ENCODE measurements at places on chromosomes 1 and 21.

GRCh38 chr1:153769221-153769620 is 6.0 kb upstream of the SLC27A3 start:
- no peak for DNase-seq

DNA sequence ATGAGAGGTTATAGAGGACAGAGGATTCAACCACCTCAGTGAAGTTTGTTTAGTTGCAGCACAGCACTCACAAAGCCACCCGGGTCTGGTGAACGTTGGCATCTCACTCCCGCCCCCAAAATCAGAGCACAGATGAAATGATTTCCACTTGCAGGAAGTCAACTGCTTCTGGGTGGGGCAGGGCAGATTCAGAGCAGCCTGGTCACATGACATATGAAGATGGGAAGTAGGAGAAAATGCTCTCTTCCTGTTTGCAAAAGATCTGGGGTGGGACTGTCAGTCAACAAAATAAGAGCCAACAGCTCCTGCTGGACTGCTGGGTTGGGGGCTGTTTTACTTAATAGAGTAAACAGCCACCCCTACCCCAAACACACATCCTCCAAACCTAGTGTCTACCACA is 43.2 kb downstream of the LRRC71 start:
- no peak for DNase-seq

GRCh38 chr1:27403065-27403726 is 10.8 kb downstream of the GPR3 start:
- no peak for DNase-seq

- no peak for DNase-seq
Observed at GRCh38 chr1:29811247-29811646, 574.9 kb downstream of the PTPRU start.

GRCh38 chr1:161390559-161390858 is 22.8 kb upstream of the CFAP126 start:
- DNase-seq = no peak

DNA sequence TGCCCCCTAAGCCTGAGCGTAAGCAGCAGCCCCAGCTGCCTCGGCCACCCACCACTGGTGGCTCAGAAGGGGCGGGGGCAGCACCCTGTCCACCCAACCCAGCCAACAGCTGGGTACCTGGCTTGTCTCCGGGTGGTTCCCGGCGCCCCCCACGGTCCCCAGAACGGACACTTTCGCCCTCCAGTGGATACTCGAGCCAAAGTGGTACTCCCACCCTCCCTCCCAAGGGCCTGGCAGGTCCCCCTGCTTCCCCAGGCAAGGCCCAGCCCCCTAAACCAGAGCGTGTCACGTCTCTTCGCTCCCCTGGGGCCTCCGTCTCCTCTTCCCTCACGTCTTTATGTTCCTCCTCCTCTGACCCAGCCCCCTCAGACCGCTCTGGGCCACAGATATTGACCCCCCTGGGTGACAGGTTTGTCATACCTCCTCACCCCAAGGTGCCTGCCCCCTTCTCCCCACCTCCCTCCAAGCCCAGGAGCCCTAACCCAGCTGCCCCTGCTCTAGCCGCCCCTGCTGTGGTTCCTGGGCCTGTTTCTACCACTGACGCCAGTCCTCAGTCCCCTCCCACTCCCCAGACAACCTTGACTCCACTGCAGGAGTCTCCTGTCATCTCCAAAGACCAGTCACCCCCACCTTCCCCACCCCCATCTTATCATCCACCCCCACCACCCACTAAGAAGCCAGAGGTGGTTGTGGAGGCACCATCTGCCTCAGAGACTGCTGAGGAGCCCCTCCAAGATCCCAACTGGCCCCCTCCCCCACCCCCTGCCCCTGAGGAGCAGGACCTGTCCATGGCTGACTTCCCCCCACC is 46.2 kb downstream of the YARS1 start:
- no peak for DNase-seq

GRCh38 chr1:101181930-101182329 is 54.9 kb upstream of the S1PR1 start:
- no peak for DNase-seq

DNA sequence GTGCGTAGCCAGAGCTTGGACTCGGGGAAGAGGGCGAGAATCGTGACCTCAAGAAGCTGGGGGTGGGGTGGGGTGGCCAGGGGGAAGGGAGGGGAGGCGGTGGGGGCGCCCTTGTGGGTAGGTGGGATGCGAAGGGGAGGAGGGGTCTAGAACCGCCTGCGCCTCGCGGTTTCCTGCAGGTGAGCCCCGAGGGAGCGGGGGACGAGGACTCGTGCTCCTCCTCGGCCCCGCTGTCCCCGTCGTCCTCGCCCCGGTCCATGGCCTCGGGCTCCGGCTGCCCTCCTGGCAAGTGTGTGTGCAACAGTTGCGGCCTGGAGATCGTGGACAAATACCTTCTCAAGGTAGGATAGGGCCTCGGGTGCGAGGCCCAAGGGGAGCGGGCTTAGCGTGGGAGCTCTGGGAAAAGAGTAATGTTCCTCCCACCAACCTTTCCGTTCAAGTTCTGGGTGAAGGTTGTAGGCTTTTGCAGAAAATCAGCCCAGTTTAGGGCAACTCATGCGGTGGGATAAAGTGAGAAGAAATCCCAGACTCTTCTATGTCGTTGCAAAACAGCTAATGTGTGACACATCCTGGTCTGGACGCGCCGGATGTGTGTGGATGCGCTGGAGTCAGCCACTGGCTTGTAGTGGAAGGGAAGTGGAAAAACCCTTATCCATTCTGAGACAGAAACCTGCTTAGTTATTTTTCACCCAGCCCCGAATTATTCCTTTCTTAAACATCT is 2.9 kb downstream of the LHX8 start:
- no peak for DNase-seq

GRCh38 chr1:109399326-109399957 is 1.7 kb upstream of the SORT1 start:
- DNase-seq = no peak

DNA sequence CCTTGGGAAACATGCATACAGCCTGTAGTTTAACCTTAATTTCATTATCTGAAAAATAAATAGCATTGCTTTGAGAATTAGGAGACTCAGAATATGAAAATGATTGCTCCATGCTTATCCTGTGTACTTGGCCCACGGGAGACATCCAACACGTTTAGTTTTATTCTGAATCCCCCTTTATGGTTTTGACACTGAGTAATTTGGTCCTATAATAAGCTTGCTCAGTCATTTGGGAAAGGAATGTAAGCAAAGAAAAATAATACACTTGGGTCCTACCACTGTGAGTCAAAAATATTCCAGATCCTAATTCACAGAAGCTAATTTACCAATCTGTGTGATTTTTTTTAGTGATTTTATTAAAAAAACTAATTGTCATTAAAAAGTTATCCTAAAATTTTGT is 557.3 kb downstream of the USP25 start:
- no peak for DNase-seq
